ENCODE measurements at places on chromosomes 3 and 15.

DNA sequence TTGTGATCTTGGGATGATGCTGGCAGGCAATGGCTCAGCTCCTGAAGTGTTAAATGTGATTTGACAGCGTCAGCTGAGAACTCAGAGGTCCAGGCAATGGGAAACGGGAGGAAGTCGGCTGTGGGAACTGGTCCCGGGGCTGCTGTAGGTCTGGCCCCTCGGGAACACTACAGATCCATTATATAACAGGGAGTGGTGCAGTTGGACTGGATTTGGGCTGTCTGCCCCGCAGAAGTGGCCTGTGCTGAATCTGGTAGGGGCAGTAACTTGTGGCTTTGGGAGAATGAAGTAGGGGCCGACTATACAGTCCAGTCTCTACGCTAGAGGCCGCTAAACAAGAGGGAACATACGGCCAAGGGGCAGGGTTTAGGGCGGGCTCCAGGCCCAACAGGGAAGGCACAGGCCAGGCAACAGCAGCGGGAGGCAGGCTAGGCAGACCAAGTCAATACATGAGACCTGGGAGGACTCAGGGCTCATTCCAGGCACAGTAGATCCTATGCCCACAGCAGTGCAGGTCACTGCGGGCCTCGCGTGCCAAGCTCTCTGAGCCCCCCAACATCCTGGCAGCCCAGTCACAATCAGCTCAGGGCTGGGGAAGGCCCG lies 20.3 kb upstream of the IL16 start:
- no peak for DNase-seq

DNA sequence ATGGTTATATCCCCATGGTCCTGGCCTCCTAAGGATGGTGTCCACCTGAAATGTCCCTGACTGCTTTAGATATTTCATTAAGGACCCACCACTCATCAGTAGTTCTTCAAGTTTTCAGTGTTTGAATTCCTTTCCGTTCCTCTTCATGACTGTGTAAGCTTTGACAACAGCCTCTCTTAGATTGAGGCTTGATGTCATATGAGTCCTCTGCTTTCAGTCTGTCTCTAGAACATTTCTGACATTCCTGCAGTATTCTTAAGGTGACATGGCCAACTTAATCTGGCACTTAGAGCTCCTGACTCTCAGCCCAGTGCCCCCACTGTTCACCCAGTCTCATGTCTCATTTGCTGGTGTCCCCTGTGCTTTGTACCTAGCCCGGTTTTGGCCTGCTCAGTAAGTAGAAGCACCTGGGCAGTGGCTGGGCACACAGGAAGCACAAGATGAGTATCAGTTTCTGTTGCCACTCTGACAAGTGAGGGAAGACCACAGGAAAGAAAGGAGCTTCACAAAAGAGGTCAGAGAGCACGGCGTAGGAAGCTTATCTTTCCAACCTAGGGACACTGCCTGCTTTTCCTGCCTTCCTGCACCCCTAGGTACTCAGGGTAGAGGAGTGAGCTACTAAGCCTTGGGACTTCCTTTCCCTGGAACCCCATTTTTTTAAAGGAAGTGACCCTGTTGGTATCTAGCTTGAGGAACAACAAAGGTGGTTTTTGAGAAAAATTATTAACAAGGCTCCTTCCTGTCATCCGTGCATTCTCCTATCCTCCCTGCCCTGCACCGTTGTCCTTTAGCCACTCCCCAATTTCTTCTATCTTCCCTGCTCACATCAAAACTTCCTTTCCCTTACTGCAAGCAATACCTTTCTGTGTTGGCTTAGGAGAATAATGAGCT lies 103.1 kb downstream of the KLHL25 start:
- no peak for DNase-seq

DNA sequence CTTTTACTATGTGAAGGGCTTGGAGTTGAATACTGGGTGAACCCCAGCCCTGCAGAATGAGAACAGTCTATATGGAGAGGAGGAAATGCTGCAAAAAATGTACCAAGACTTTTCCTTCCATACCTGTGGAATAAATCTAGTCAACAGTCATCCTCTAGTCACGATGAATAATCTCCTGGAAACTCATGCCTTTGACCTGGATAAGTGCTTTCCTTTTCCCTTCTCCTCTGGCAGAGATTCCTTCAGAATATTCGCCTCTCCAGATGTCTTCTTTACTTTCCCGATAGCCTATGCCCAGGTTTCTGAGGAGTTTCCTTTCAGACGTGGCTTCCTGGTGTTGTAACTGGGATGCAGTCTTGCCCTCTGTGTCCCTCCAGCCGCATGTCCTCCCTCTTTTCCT lies 28.1 kb downstream of the CCNL1 start:
- DNase-seq = no peak

DNA sequence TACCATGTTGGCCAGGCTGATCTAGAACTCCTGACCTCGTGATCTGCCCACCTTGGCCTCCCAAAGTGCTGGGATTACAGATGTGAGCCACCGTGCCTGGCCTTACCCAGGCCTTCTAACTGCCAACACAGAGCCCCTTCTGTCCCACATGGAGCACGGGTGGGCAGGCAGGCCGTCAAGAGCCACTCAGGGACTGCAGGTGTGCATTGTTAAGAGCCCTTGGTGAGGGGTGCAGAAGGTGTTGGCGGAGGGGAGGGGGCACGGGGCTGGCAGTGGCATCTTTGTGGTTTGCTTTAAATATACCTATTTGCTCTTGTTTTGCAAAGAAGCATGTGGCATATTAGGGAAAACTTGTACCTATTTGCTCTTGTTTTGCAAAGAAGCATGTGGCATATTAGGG lies 37.3 kb downstream of the SMAD6 start:
- DNase-seq = no peak

GRCh38 chr15:68994149-68994548 lies 20.3 kb upstream of the NOX5 start:
- no peak for DNase-seq

GRCh38 chr15:44482090-44482489 lies 54.7 kb downstream of the CTDSPL2 start:
- no peak for DNase-seq

DNA sequence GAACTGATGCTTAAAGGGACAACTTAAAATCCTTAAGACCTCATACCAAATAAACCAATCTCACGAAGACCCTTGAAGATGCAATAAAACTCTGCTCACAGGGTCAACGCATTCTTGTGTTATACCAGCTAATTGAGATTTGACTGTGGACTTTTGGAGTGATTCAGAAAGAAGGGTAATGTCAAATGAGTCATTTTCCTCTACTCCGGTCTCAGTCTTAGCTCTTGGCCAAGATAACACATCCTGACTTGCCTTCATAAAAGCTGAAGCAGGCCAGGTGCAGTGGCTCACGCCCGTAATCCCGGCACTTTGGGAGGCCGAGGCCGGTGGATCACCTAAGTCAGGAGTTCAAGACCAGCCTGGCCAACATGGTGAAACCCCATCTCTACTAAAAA lies 3.8 kb downstream of the PKM start:
- DNase-seq = no peak

GRCh38 chr15:64146885-64147681 lies 4.4 kb upstream of the SNX22 start:
- no peak for DNase-seq

DNA sequence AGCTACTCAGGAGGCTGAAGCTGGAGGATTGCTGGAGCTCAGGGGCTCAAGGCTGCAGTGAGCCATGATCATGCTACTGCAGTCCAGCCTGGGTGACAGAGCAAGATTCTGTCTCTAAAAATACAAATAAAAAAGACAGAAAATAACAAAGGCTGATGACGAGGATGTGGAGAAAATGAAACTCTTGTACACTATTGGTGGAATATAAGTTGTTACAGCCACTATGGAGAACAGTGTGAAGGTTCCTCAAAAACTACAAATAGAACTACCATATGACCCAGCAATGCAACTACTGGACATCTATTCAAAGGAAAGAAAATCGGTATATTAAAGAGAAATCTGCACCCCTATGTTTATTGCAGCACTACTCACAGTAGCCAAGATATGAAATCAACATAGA lies 526.7 kb upstream of the NAALADL2 start:
- DNase-seq = no peak

- no peak for DNase-seq
Observed at GRCh38 chr3:107992976-107993684, 97.7 kb downstream of the CD47 start.

DNA sequence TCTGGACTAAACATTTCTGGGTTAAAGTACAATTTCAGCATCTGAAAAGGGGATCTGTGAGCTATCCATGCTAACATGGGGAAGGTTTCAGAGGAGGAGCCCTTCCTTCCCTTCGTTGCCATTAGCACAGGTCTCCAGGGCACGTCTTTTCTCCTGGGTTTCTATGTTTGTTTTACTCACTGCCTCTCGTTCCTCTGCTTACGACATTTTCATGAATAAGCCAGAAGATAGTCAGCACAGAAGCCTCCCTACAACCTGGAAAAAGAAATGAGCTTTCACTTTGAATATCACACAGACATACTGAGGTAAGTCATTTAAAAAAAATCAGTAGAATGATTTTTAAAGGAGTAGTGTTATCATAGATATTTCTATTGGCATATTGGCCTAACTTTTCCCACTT lies 117.2 kb upstream of the KCNMB2 start:
- no peak for DNase-seq
